ENCODE measurements at places on chromosomes 7 and 10.
A peak's percentile ranks its signal among the peaks of the same experiment; 100 is the strongest.

DNA sequence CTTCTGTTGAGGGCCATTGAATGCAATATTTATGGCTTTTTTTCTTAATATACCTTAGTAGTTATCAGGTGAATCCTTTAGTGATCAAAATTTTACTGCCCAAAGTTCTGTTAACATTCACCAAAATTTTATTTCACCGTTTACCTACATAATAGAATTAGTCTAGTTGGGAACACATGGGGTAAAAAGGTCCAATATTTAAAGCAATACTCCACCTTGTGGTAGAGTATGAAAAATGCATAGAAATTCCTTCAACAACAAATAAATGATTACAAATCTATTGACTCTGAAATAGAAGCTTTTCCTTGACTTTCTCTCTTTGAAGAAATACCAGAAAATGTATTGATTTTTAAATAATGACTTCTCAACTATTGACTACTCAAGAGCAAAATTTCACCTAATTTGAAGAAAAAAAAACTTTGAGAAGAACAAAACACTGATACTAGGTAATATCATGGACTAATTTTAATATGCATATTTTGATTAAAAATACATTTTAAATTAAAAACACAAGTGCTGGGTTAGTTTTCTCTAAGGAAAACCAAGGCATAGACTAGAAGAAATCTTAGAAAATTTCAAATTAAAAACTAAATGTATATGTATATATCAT is 43.3 kb downstream of the POLR1F start:
- peak; percentile 47 for DNase-seq

GRCh38 chr7:134446446-134446845 is 12.5 kb downstream of the AKR1B1 start:
- no peak for DNase-seq

DNA sequence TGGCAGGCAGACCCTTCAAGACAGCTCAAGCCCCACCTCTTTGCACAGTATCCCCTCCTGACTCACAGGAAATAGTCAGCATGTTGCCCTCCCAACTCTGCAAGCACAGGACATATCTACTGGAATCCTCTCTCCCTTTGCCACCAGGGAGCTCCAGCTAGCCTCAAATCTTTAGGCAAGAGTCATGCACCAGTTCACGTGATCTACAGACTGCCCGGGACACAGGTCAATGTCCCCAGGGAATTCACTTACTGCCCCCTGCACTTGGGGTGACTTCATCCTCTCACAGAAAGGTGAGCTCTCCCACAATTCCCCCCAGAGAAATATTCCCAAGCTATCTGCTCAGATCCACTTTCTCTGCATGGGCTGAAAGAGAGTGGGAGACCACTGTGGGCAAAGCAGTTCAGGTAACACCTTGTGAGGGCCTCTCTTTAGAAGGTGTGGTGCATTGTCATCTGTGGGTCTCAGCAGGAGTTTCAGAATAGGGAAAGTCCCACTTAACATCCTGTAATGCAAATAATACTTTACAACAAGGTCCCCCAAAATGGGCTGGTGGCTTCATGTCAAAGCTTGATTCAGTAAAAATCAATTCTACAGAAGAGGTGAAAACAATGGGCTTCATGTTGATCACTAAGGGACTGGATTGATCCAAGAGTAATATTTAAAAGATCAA is 129.9 kb downstream of the NOC3L start:
- no peak for DNase-seq

GRCh38 chr7:149732111-149732561 is 41.3 kb downstream of the ZNF467 start:
- DNase-seq = no peak

GRCh38 chr7:69208848-69209247 is 389.4 kb upstream of the AUTS2 start:
- DNase-seq = no peak

GRCh38 chr10:121751191-121751760 is 153.0 kb upstream of the FGFR2 start:
- no peak for DNase-seq

DNA sequence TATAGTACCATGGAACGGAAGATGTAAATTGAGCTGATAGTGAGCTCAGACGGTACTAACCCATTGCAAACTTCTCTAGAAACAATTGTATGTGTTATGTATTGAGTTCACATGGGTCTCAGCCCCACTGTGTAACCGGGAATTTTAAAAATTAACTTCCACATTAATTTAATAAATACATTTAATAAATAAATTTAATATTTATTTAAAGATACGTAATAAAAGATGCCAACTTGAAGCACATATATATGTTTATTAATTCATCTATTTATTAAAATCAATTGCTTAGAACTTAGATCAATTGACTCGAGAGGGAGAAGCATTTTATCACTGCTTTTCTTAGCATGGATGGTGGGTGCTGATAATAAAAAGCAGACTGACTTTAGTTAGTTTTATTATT is 170.1 kb upstream of the NPVF start:
- no peak for DNase-seq

Measured in SK-N-DZ (cell line).